ENCODE measurements at places on chromosomes 3 and 15. TPM values are rescaled to one million over a fixed set of nuclear protein-coding genes. Genes with fewer than 3 reads are reported as not detected.

GRAMD1C gene
- total RNA-seq: 0.05 TPM

CRABP1 gene
- total RNA-seq: not detected

IQCF5 gene
- total RNA-seq: not detected

DYNC1LI1 gene
- total RNA-seq: 35.9 TPM

NEK10 gene
- 0.57 TPM for total RNA-seq

SLC9A9 gene
- 0.88 TPM for total RNA-seq

DGKG gene
- total RNA-seq: 1.4 TPM

CADM2 gene
- not detected for total RNA-seq

LCTL gene
- total RNA-seq: not detected

ALCAM gene
- 25.2 TPM for total RNA-seq

CTXN2 gene
- total RNA-seq: not detected

WNT7A gene
- total RNA-seq: not detected

SLC12A1 gene
- total RNA-seq: not detected

FETUB gene
- not detected for total RNA-seq

DOCK3 gene
- 1.5 TPM for total RNA-seq

OR4F15 gene
- not detected for total RNA-seq

EXD1 gene
- total RNA-seq: not detected

EAF2 gene
- total RNA-seq: 18.8 TPM

FOXB1 gene
- total RNA-seq: 1.2 TPM

TNNC1 gene
- 0.32 TPM for total RNA-seq

XCR1 gene
- 0.05 TPM for total RNA-seq

RHOV gene
- total RNA-seq: 1.6 TPM

EFCAB12 gene
- total RNA-seq: 0.34 TPM

GOLGA6L10 gene
- 0.32 TPM for total RNA-seq

Data from activated T-helper 1 cell treated with anti-CD3 and anti-CD28 coated beads, Interleukin-12 subunit alpha, Interleukin-12 subunit beta, Interleukin-2, Interleukin-4 antibody, amounts not matched to agents 30 ng/mL and 10 ng/mL and 1 ng/mL, durations not matched to agents 14 hours and 24 hours and 36 hours (primary cell).